Upper lobe of right lung (tissue), 1 donor: ENCODE measurements at places on chromosomes 13 and 19. TPM values are rescaled to one million over a fixed set of nuclear protein-coding genes. Genes with fewer than 3 reads are reported as not detected.

Gene SDHAF1
- total RNA-seq, result 14.2 TPM

Gene HSD11B1L
- total RNA-seq, result 6.6 TPM

Gene AMER2
- total RNA-seq, result not detected

Gene PEPD
- total RNA-seq, result 78.4 TPM

Gene PTH2
- not detected for total RNA-seq

Gene FUT3
- 17.3 TPM for total RNA-seq

- H3K4me3 ChIP-seq, result no peak overlapping the region
- no peaks in the 10 kb centered on the region for H3K4me1 ChIP-seq
- H3K27me3 ChIP-seq, result no peaks in the 10 kb centered on the region
- no peaks in the 10 kb centered on the region for H3K36me3 ChIP-seq
- H3K27ac ChIP-seq, result no peak overlapping the region
These were observed 44.2 kb upstream of the SHISA2 start for GRCh38 chr13:26095846-26096610.

DNA sequence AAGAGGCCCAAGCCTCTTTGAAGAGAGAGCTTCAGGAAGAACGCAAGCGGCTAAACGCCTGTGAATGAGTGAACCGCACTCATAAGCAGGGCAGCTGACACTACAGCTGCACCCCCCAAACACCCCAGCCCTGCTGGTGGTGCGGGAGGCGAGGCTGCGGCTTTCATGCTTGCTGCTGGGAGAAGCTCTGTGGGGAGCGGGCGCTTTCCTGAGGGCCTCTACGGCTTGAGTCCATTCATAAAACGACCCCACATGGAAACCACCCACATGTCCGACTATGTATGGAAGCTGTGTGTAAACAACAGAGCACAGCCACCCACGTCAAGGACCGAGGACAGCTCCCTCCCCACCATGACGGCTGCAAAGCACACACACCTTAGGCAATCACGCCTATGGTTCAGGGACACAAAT is 5.5 kb downstream of the AP3D1 start:
- peaks cover 26% of the 10 kb centered on the region for H3K4me1 ChIP-seq
- no peak overlapping the region for H3K4me3 ChIP-seq
- H3K27ac ChIP-seq, result no peak overlapping the region
- peaks cover 4% of the 10 kb centered on the region for H3K36me3 ChIP-seq
- H3K27me3 ChIP-seq, result no peaks in the 10 kb centered on the region

GRCh38 chr19:13795595-13796300 is 505 bp downstream of the ZSWIM4 start:
- DNase-seq, result peak; percentile 75
- H3K36me3 ChIP-seq, result no peaks in the 10 kb centered on the region
- peaks cover 23% of the 10 kb centered on the region for H3K4me1 ChIP-seq
- no peaks in the 10 kb centered on the region for H3K27me3 ChIP-seq

DNA sequence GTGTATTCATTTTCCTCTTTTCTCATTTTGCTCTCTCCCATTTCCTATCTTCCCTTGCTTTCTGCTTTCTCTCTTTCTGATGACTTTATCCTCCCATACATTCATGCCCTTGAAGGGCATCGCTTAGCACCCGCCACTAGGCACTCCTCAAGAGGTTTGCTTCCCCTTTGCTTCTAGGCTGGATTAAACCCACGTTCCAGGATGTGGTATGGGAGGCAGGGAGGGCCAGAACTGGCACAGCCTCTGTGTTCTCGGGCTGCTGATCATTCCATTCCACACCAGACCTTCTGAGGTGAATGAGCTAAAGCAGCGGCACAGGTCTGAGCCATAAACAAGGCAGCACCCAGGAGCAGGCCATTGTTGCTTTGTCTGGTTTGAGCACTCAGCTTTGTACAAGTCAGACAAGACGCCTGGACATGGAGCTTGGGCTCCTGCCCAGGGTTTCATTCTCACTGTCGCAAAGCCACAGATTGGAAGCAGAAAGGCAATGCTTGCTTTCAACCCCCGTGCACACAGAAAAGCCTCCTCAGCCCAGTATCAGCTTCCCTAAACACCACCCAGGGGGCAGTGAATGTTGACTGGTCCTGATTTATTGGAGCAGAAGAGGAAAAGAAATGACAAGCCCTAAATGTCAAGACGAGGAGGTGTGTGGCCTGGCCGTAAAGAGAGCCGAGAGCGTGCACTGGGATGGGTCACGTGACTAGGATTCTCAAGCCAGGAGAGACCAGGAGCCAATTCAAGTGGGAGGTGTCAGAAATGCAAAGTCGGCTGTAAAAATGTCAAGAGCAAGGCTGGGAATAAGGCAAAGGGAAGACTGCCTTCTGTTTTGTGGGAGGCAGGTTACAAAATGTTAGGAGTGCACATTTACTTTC is 218.0 kb upstream of the SERP2 start:
- no peaks in the 10 kb centered on the region for H3K36me3 ChIP-seq
- no peaks in the 10 kb centered on the region for H3K27me3 ChIP-seq
- H3K4me1 ChIP-seq, result peaks cover 4% of the 10 kb centered on the region
- H3K4me3 ChIP-seq, result no peak overlapping the region
- peak overlapping the region; percentile 62 for H3K27ac ChIP-seq

DNA sequence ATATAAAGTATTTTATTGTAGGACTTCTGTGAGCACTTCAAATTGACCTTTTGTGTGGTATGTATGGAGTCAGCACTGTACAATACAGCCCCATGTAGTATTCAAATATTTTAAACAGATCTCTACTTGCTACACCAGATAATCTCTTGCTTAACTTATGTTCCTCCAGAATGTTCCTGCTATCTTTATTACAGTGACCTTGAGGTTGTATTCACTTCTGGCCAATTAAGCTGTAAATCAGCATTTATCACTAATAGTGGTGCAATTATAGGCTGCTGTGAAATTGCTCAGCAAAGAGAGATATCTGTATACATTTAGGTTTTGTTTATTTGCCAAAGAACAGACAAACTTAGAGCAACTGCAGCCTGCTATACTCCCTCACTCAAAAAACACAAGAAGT is 1218.6 kb downstream of the PCDH17 start:
- H3K36me3 ChIP-seq, result no peaks in the 10 kb centered on the region
- H3K27ac ChIP-seq, result no peak overlapping the region
- H3K4me1 ChIP-seq, result no peaks in the 10 kb centered on the region
- DNase-seq, result no peak

DNA sequence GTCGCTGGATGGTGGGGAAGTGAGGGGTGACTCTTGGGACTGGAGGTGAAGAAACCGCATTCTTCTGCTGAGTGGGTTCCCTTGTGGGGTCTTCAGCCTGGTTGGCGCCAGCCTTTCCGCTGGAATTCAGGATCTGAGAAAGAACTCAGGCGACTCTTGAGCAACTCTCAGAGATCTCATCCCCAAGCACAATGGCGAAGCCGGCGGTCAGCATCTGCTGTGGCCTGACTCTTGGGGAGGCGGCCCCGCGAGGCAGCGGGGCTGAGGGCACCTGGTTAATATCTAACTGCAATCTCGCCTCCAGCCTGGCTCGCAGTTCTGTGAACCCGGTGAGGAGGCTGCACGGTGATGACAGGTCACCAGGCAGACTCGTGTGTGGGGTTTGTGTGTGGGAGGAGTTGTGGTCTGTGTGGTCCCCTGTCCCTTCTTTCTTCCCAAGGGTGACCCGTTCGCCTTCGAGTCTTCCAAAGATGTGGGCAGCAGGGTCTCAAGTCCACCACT is 883 bp downstream of the ZNF441 start:
- H3K27ac ChIP-seq, result peak overlapping the region; percentile 95
- no peaks in the 10 kb centered on the region for H3K36me3 ChIP-seq

- no peaks in the 10 kb centered on the region for H3K4me1 ChIP-seq
- H3K36me3 ChIP-seq, result no peaks in the 10 kb centered on the region
- H3K4me3 ChIP-seq, result no peak overlapping the region
- H3K27me3 ChIP-seq, result no peaks in the 10 kb centered on the region
- H3K27ac ChIP-seq, result no peak overlapping the region
These were observed 267.1 kb downstream of the KLF5 start for GRCh38 chr13:73325723-73326558.

GRCh38 chr19:29525901-29526729 is at the start of gene VSTM2B:
Gene VSTM2B (plus strand): TSS chr19:29525994. CDS start chr19:29526584, 590 bp downstream.
- peak; percentile 43 for DNase-seq
- H3K27me3 ChIP-seq, result peaks cover 93% of the 10 kb centered on the region
